ENCODE measurements at places on chromosomes 16 and 17.
A peak's percentile ranks its signal among the peaks of the same experiment; 100 is the strongest.

- H3K36me3 ChIP-seq, result peaks cover 64% of the 10 kb centered on the region
- no peak overlapping the region for H3K27ac ChIP-seq
- no peaks in the 10 kb centered on the region for H3K27me3 ChIP-seq
- no peak for DNase-seq
- no peak overlapping the region for H3K4me3 ChIP-seq
These were observed 12.2 kb upstream of the CLEC18C start for GRCh38 chr16:70161350-70161749.

DNA sequence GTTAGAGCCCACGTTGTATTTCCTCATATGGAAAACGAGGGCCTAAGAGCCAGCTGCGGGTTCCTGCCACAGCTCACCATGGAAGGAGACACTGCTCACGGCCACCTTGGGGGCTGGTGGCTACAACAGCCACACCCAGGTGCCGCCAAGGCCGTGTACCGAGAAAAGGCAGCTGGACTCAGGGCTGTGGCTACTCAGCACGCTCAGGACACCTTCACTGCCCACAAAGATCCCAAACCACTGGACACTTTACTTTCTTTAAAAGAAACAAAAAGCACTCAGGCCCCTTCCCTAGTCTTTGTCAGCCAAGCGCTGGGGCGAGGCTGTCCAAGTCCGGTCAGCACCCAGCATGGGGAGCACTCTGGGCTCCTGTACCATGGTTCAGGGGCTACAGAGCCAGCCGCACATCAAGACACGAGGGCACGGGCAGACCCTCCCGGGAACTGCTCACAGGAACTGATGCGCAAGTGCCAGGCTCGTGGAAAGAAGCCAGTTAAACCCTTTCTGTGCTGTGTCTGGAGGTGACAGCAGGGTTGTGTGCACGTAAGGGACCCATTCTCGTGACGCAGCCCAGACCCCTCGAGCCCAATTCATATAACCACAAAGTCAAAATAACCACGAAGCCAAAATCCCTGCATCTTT is 18.5 kb downstream of the SLC16A3 start:
- no peak overlapping the region for H3K4me3 ChIP-seq
- H3K4me1 ChIP-seq, result peaks cover 10% of the 10 kb centered on the region
- peak overlapping the region; percentile 58 for H3K27ac ChIP-seq

DNA sequence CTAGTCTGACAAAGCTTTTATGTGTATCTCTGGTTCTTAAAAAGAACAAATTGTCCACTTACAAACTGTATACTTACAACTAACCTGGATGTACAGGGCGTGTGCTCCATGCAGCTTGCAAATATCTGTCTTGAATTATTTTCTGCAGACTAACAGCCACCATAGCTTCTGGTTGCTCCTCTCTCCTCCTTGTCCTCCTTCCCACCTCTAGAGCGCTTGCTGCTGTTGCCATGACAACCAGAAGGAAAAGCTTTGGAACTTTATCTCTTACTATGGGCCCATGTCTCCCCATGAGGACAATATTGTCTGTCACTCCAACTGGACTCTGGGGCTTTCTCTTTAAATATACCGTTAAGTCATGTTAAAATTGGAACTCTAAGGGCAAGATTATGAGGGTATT is 71.5 kb upstream of the DHX40 start:
- H3K4me3 ChIP-seq, result no peak overlapping the region
- H3K36me3 ChIP-seq, result no peaks in the 10 kb centered on the region
- no peaks in the 10 kb centered on the region for H3K27me3 ChIP-seq
- DNase-seq, result no peak
- H3K4me1 ChIP-seq, result peaks cover 6% of the 10 kb centered on the region

- no peaks in the 10 kb centered on the region for H3K4me1 ChIP-seq
- H3K27me3 ChIP-seq, result no peaks in the 10 kb centered on the region
- H3K4me3 ChIP-seq, result no peak overlapping the region
- peaks cover 96% of the 10 kb centered on the region for H3K36me3 ChIP-seq
- H3K27ac ChIP-seq, result no peak overlapping the region
These were observed 14.8 kb upstream of the TRAP1 start for GRCh38 chr16:3732171-3732570.

GRCh38 chr16:88785106-88785924 is at the start of gene PIEZO1:
TSS of gene PIEZO1 (minus strand) at chr16:88785220. CDS start at chr16:88784964, 256 bp downstream.
- peak within 1 kb of the TSS; percentile 93 for H3K27ac ChIP-seq
- H3K27me3 ChIP-seq, result no peaks in the 10 kb centered on the region
- H3K4me1 ChIP-seq, result peaks cover 23% of the 10 kb centered on the region
- DNase-seq, result peak; percentile 88

- no peak overlapping the region for H3K27ac ChIP-seq
- peaks cover 12% of the 10 kb centered on the region for H3K4me1 ChIP-seq
- H3K27me3 ChIP-seq, result no peaks in the 10 kb centered on the region
- H3K36me3 ChIP-seq, result no peaks in the 10 kb centered on the region
These were observed 30.4 kb upstream of the SBK1 start for GRCh38 chr16:28261942-28262341.

DNA sequence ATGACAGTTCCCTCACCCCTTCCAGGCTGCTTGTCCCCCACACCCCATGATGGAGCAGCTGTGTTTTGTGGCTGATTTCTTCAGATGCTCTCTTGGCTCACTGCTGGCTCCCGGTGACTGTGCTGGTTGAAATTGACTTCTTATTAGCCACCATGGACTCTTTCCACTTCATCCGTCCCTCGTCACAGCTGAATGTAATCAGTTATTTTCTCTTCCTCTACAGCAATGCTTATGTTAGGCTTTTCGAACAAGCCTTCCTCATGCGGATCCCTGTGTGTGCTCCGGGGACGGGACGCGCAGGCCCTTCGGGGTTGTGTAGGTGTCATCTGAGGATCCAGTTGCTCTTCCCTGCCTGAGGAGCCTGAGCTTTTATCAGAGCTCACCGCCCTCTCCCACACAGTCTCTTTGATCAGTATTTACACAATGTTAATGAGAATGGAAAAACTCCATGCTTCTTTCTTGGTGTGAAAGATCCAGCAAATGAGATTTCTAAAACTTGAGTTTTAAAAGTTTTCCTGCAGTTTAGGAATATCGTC is 87.5 kb downstream of the RPTOR start:
- H3K27ac ChIP-seq, result no peak overlapping the region
- no peaks in the 10 kb centered on the region for H3K36me3 ChIP-seq
- no peaks in the 10 kb centered on the region for H3K27me3 ChIP-seq

DNA sequence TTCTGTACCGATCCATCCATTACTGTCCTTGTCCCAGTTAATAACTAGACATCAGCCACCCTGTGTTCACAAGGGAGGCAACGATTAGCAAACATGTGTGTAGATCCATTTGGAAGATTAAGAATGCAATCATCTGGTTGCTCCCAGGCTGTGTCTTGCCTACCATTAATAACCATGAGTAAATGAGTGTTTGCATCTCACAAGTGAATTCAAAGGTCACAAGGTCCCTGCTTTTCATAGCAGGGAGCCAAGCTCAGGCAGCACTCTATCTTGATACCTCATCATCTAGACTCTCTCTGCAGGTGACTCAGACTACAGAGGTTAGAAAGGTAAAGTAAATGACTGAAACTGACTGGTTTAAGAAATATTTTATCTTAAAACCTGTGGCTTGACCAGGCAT is 25.3 kb downstream of the VWA3A start:
- no peak for DNase-seq
- H3K27ac ChIP-seq, result no peak overlapping the region
- H3K4me3 ChIP-seq, result no peak overlapping the region
- H3K27me3 ChIP-seq, result no peaks in the 10 kb centered on the region

- H3K27ac ChIP-seq, result peak within 1 kb of the TSS; percentile 86
- peaks cover 79% of the 10 kb centered on the region for H3K4me1 ChIP-seq
- peak within 1 kb of the TSS; percentile 68 for H3K4me3 ChIP-seq
- H3K27me3 ChIP-seq, result no peaks in the 10 kb centered on the region
These were observed at the start of gene C1QTNF1 for GRCh38 chr17:79023886-79024771. TSS of gene C1QTNF1 (plus strand) at chr17:79024169. CDS start at chr17:79043969, 19,800 bp downstream.

DNA sequence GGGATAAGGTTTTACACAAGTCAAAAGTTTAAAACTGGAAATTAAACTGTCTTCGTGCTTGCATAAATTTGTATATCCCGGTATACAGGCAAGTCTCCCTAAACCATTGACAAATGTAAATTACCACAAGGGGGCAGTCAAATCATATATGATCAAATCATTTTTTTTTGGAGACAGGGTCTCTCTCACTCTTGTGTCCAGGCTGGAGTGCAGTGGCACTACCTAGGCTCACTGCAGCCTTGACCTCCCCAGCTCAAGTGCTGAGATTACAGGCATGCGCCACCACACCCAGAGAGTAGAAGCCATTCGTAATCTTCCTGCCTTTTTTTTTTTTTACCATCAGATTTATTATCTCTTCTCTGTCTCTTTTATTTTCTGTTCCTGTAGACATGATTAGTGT is 18.5 kb downstream of the TOP2A start:
- H3K27ac ChIP-seq, result no peak overlapping the region
- no peaks in the 10 kb centered on the region for H3K4me1 ChIP-seq
- no peaks in the 10 kb centered on the region for H3K27me3 ChIP-seq
- no peak for DNase-seq
- H3K36me3 ChIP-seq, result no peaks in the 10 kb centered on the region

GRCh38 chr17:74070998-74071679 is 132.3 kb upstream of the RPL38 start:
- no peaks in the 10 kb centered on the region for H3K4me1 ChIP-seq
- DNase-seq, result no peak
- H3K27me3 ChIP-seq, result no peaks in the 10 kb centered on the region

DNA sequence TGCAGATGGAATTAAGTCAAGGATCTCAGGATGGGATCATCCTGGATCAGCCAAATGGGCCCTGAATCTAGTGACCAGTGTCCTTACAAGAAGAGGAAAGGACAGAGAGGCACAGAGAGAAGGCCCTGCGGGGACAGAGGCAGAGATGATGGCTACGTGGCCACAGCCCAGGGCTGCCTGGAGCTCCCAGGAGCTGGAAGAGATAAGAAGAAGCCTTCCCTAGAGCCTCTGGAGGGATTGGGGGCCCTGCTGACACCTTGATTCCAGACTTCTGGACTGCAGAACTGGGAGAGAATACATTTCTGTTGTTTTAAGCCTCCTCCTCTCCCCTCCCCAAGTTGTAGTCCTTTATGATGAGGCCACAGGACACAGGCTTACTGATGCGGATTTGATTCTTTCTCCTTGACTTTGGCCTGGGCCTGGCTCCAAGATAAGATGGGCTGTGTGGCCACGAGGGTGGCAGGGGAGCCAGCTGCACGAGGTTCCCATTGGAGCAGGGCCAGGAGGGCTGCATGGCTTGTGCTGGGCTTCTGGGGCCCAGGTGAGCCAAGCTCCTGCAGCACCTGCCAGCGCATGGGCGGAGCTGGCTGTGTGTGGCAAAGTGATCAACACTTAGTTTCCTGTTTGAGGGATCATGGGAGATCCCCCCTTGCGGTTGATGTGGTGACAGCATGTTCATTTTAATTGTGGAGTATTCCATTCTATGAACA is 146.1 kb downstream of the IRF8 start:
- no peaks in the 10 kb centered on the region for H3K4me1 ChIP-seq
- DNase-seq, result no peak
- no peaks in the 10 kb centered on the region for H3K27me3 ChIP-seq
- H3K27ac ChIP-seq, result no peak overlapping the region
- no peaks in the 10 kb centered on the region for H3K36me3 ChIP-seq

DNA sequence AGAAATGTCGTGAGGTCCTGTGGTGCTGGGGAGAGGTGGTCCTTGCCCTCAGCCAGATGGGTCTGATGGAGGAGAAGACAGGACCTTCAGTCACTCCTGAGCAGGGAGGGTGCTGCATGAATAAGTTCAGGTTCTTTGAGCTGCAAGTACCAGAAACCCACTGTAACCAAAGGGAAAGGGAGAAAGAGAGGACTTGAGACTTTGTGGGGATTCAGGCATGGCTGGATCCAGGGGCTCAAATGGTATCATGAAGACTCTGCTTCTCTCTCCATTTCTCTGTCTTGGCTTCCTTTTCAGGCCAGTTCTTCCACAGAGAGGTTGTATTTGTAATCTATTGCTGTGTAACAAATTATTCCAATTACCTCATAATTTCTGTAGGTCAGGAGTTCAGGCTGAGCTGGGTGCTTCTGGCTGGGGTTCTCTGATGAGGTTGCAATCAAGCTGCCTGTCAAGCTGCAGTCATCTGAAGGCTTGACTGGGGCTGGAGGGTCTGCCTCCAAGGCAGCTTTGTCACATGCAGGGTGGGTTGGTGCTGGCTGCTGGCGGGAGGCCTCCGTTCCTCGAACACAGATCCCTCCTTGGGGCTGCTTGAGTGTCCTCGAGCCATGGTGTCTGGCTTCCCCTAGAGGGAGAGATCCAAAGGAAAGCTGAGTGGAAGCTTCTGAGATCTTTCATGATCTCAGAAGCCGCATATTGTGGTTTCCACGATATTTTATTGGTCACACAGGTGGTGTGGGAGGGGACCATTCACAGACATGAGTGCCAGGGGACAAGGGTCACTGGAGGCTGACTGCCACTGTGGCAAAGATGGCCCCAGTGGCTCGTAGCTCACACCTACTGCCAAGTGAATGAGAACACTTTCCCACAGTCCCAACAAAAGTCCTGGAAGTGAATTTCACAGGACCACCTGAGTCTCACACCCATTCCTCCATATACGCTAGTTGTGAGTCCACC is 5.9 kb upstream of the ADCY7 start:
- no peaks in the 10 kb centered on the region for H3K4me1 ChIP-seq
- no peaks in the 10 kb centered on the region for H3K36me3 ChIP-seq
- no peak for DNase-seq
- H3K27ac ChIP-seq, result no peak overlapping the region
- no peaks in the 10 kb centered on the region for H3K27me3 ChIP-seq

Data from ascending aorta (tissue), 2 donors.